ENCODE measurements at places on chromosomes 2 and 18.
A peak's percentile ranks its signal among the peaks of the same experiment; 100 is the strongest.

GRCh38 chr2:176370467-176371171 lies 101.4 kb downstream of the MTX2 start:
- no peaks in the 10 kb centered on the region for H3K27me3 ChIP-seq
- no peak overlapping the region for H3K27ac ChIP-seq
- DNase-seq, result no peak
- H3K4me3 ChIP-seq, result no peak overlapping the region
- no peaks in the 10 kb centered on the region for H3K4me1 ChIP-seq

- H3K4me3 ChIP-seq, result peak within 1 kb of the TSS; percentile 75
- no peaks in the 10 kb centered on the region for H3K27me3 ChIP-seq
- H3K4me1 ChIP-seq, result peaks cover 6% of the 10 kb centered on the region
- H3K27ac ChIP-seq, result no peak within 1 kb of the TSS
- peak; percentile 15 for DNase-seq
Measured at GRCh38 chr2:156435718-156436496, at the start of gene GPD2. GPD2 (plus strand) TSS chr2:156436379; CDS start chr2:156476106, 39,727 bp downstream.

GRCh38 chr18:56200381-56200911 lies 437.9 kb downstream of the TXNL1 start:
- DNase-seq, result no peak
- no peaks in the 10 kb centered on the region for H3K27me3 ChIP-seq
- H3K27ac ChIP-seq, result no peak overlapping the region

DNA sequence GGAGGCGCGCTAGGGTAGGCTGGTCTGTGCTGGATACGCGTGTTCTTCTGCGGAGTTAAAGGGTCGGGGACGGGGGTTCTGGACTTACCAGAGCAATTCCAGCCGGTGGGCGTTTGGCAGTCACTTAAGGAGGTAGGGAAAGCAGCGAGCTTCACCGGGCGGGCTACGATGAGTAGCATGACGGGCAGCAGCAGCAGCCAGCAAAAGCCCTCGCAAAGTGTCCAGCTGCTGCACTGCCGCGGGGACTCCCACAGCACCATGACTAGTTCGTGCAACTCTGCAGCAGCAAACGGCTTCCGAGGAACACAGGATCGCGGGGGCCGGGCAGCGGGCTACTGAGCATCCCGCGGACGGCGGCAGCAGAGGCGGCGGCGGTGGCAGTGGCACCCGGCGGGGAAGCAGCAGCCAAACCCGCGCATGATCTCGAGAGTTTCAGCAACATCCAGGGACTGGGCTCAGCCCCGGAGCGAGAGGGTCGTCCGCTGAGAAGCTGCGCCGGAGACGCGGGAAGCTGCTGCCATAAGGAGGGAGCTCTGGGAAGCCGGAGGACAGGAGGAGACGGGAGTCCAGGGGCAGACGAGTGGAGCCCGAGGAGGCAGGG lies 368 bp downstream of the TMEFF2 start:
- no peaks in the 10 kb centered on the region for H3K36me3 ChIP-seq
- no peak for DNase-seq
- no peaks in the 10 kb centered on the region for H3K27me3 ChIP-seq

DNA sequence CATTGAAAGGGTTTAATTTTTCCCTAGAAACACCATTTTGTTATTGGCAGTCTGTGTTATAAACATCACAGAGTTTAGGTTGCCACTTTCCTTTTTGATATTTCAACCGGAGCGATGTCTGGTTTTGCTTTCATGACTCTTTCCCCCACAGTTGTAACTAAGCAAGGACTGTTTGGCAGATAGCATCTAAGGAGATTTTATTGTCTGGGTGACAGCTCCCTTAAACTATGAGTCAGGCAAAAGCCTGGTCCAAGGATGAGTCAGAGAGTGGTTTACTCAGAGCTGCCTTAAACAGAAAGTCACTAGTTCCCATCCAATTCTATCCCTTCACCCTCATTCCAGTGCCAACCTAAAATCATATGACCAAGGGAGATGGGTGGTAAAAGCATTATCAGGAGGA lies 341.6 kb upstream of the VWC2L start:
- H3K36me3 ChIP-seq, result no peaks in the 10 kb centered on the region
- DNase-seq, result no peak
- H3K27ac ChIP-seq, result no peak overlapping the region
- H3K27me3 ChIP-seq, result no peaks in the 10 kb centered on the region
- no peak overlapping the region for H3K4me3 ChIP-seq
- no peaks in the 10 kb centered on the region for H3K4me1 ChIP-seq

Data from MM.1S (cell line).